ENCODE measurements at places on chromosomes 16 and 17.

- DNase-seq, result no peak
These were observed at the start of gene GCGR for GRCh38 chr17:81803728-81804558. Gene GCGR (plus strand): TSS chr17:81804150. CDS start chr17:81809019, 4,869 bp downstream.

DNA sequence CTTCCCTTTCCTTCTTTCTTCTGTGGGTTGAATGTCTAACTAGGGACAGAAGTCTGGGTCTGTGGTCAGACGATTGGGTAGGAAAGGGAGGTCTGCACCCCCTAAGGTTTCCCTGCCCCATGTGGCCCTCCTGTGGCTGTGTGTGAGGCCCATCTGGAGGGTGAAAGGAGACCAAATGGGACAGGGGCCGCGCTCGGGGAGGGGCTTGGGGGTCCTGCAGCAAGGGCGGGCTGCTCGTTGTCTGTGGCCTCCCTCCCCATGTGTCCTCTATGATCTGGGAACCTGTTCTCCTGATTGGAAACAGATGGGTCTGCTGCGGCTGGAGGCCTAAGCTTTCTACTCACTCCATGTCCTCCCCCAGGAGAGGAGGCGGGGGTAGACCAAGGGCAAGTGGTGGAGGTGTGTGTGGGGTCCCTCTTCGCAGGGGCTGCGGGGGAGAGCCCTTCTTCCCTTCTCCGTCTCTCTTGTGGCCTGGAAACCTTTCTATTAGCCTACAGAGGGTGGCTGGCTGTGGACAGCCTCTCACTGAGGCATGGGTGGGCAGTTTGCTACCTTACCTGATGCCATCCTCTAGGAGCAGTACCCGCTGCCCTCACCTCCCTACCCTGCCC is 18.6 kb downstream of the IGFBP4 start:
- no peak for DNase-seq

GRCh38 chr17:44363613-44364159 is at the start of gene FAM171A2:
Gene FAM171A2 (minus strand): TSS chr17:44363853. CDS start chr17:44363714, 139 bp downstream.
- DNase-seq, result peak; percentile 72

DNA sequence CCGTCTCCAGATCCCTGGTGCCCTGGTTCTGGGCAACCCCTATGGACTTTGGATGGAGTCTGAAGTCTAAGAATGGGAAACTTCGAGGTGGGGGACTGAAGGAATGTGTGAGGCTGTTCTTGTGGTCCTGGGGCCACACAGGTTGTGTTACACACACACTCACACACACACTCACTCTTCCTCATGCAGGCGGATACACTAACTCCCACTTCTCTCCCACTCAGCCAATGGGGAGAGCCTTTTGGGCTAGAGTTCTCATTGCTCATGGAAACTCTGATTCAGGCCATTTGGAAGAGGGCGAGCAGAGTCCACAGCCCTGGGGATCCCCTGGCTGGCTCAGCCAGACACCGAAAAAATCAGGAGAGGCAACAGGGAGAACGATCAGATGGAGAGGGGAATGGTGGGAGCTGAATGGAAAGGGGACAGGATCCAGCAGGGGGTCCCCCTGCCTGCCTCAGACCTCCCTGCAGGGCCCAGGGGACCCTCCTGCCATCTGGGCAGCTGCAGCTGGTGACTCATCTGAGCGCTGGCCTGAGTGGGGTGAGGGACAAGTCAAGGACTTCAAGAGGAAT is 9.1 kb downstream of the IGFBP4 start:
- DNase-seq, result peak; percentile 35

DNA sequence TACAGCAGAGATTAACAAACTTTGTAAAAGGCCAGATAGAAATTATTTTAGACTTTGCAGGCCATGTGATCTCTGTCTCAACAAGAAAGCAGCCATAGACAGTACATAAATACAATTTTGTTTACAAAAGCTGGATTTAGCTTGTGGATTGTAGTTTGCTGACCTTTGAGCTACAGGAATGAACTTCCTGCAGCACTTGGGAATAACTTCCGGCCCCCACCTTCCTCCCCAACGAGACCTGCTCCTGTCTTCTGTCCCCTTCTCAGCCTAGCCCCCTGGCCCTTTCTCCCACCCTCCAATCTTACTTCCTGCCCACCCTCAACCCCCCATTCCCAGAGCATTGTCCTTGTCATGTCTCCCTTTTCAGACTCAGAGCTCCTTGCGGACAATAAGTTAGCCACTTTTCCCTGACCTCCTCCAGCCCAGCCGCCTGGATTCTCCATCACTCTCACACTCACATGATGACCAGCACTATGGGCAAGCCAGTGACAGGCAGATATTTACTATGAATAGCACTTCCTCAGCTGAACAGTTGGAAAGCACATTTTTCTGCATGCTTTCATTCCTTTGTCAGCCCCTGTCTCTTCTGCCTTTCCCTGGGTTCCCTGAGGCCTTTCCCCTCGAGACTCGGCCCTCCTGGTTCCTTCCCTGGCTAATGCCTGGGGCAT is 27.6 kb upstream of the DLX3 start:
- no peak for DNase-seq

GRCh38 chr16:15811481-15812400 is 45.1 kb downstream of the MYH11 start:
- peak; percentile 89 for DNase-seq

GRCh38 chr16:64826374-64826773 is 295.5 kb downstream of the CDH11 start:
- DNase-seq, result no peak

- no peak for DNase-seq
These were observed 27.6 kb downstream of the SLC38A10 start for GRCh38 chr17:81267390-81268067.

DNA sequence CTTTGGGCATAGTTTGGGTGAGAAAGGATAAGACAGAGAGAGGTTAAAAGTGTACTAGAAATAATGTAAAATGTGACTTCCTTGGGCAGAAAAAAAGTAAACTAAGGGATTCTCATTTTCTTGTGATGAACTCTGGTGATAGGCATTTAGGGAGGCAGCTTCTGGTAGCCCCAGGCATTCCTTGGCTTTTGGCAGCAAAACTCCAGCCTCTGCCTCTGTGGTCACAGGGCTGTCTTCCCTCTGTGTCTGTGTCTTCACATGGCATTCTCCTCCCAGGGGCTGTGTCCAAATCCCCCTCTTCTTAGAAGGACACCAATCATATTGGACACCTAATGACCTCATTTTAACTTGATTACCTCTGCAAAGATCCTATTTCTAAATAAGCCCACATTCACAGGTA is 54.7 kb downstream of the HS3ST3B1 start:
- no peak for DNase-seq

DNA sequence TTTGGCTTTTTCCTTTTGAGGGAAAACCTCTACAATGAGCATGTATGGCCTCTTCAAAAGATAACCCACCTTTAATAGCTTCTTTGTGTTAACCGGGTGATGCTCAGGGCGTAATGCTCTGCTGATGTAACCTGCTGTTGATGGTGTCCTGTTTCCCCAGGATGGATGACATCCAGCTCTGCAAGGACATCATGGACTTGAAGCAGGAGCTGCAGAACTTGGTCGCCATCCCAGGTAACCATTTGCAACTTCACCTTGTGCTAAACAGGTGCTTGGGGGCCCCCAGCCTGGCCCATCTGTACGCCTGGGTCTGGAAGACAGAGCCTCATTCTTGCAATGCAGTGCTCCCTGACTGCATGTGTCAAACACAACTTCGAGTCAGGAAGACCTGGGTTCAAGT is 75.1 kb downstream of the MARF1 start:
- no peak for DNase-seq

DNA sequence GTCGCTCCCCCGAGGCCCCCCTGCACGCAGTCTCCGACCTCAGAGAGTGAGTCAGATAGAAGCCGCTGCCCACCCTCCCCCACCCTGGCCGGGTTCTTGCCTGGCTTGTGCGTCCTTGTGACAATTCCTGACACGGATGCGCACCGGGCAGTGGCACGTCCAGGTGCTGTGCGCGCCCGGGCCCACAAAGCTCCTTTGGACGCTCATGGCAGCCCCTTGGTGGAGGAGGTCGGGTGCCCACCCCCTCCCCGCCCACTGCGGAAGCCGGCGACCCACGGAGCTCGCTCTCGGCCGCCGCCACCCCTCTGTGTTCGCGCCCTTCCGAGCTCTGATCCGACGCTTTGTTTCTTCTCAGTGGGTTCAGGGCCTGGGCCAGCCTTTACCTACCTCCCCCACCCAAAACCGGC is 662 bp upstream of the TUBB3 start:
- peak; percentile 72 for DNase-seq

DNA sequence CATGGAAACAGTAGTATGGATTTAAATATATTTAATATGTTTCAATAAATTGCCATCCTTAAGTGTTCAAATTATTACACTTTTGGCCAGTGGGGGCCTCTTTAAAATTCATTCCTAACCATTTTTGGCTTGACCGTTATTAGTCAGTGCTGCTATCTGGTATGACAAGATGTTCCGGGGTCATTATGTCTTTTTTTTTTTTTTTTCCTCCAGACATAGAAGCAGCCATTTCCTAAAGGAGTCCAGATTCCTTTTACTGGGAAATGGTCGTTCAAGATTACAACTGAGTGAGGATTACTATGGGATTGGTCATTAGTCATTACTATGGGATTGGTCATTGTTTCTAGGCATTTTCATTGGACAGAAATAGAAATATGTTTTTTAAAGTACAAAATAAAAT is 53.4 kb downstream of the NF1 start:
- DNase-seq, result no peak

DNA sequence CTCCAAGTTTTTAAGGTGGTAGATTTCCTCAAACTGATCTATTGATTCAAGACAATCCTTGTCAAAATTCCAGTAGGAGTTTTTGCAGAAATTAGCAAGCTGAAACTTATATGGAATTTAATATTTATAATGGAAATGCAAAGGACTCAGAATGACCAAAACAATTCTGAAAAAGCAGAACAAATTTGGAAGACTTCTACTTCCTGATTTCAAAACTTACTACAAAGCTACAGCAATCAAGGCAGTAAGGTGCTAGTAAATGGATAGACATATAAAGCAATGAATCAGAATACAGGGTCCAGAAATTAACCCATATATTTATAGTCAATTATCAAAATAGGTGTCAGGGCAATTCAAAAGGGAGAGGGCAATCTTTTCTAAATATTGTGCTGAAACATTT is 11.8 kb upstream of the IL21R start:
- DNase-seq, result peak; percentile 57

DNA sequence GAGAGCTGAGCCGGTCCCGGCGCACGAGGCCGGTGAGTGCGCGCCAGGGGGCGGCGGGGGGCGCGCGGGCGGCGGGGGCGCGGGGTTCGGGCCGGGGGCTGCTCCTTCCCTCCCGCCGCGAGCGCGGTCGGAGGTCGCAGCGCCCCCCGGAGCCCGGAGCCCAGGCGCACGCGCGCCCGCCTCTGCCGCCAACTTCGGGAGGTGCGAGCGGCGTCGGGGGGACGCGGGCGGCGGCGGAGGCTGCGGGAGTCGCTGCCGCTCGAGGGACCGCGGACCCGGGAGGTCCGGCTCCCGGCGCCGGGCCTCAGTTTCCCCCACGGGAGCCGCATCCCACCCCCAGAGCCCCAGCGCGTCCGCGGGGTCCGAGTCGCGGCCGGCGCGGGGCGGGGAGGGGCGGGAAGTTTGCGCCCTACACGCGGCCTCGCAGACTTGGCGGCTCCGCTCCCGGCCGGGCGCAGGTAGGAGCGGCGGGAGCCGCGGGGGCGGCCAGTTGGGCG is at the start of gene PRR35:
TSS of gene PRR35 (plus strand) at position 191 of the 497 bp plus-strand sequence. CDS start 2,901 bp downstream, outside the sequence.
- DNase-seq, result no peak

GRCh38 chr17:75839942-75840798 is 4.0 kb downstream of the UNC13D start:
- no peak for DNase-seq

- no peak for DNase-seq
These were observed 1.7 kb upstream of the PAM16 start for GRCh38 chr16:4352843-4353242.

DNA sequence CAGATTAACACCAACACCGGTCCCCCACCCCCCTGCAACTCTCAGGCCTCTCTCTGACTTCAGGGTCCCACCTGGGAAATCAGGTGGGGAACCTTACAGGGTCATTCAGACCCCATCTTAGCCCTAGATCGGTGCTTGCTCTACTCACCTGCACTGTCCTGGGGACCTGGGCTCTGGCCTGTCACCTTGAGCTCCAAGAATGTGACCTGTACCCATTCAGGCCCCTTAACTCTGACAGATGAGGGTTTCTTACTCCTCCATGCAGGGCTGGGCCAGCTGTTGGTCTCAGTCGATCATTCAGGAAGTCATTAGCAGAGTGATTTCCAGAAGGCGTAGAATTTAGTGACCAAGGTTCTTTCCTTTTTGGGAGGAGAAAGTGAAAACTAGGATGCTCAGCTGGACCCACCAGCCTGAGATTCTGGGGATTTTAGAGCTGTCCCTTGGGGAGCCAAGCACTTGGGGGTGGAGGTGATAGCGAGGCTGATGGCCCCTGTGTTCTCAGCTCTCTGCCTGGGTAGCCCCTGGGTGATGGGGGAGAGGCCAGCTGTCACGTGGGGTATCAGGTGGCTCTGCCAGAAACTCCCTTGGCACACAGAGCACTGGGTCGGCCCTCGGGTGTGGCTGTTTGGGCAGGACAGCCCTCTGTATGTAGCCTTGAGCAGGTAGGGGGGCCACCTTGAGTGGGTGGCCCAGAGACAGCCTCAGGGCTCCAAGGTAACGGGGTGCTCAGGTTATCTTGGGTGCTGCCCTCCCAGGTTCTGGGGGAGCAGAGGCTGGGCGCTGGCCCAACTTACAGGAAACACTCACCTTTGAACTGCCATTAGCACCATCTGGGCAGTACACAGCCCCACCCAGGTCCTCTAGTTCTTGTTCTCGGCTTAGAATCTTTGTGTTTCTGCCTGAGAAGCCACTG is 724 bp downstream of the MVP start:
- peak; percentile 79 for DNase-seq

- DNase-seq, result peak; percentile 58
These were observed 3.8 kb upstream of the C1QL1 start for GRCh38 chr17:44971776-44972483.

GRCh38 chr16:81500833-81501521 is 56.4 kb downstream of the CMIP start:
- peak; percentile 89 for DNase-seq

DNA sequence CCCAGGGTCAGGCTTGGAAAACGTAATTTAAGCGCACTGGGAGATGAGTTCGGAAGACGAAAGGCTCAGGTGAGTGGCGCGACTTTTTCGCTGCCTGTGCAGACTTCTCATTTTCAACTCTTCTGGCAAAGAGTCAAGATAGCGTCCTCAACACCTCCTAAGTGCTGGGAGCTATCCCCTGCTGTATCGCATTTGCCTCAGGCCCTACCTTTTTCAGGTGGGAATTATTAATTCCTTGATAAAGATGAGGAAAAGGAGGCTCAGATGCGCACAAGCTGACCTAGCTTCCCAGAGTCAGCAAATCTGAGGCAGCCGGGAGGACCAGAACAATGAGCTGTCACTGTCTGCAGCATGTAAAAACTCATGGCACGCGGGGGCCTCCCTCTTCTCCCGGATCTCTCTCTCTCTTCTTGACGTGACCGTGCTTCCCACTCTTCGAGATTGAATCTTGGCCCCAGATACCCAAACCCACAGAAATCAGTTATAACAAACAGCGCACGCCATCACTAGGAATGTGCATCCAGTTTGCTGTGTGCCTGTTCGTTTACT is 512 bp upstream of the ADAMTS18 start:
- DNase-seq, result no peak

Measured in suppressor macrophage treated with lipopolysaccharide for 1 hour (primary cell).